ENCODE measurements at places on chromosomes 5 and 9.

DNA sequence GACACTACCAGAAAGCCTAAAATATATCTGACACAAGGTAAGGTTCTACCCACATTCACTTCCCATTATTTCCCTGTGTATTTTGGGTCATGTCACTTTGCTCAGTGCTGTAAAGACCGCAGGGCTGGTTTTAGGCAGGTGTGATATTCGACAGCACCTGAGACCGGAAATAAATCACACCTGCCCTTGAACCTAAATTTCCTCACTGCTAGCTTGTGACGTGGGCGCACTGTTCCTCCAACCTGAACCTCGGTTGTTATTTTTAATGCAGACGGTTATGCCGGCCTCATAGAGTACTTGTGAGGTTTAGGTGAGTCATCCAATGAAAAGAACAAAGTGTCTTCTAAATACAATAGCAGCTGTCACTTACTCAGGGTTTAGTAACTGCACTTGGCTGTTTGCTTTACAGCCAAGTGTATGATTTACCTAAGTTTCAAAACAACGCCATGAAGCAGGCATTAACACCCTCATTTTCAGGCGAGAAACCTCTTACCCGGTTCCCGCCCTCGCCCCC, 20.7 kb upstream of the ZNF782 start:
- H3K27me3 ChIP-seq, result peaks cover 28% of the 10 kb centered on the region
- peak overlapping the region; percentile 60 for H3K4me3 ChIP-seq
- peak overlapping the region; percentile 52 for H3K27ac ChIP-seq
- peaks cover 14% of the 10 kb centered on the region for H3K4me1 ChIP-seq
- no peaks in the 10 kb centered on the region for H3K36me3 ChIP-seq

DNA sequence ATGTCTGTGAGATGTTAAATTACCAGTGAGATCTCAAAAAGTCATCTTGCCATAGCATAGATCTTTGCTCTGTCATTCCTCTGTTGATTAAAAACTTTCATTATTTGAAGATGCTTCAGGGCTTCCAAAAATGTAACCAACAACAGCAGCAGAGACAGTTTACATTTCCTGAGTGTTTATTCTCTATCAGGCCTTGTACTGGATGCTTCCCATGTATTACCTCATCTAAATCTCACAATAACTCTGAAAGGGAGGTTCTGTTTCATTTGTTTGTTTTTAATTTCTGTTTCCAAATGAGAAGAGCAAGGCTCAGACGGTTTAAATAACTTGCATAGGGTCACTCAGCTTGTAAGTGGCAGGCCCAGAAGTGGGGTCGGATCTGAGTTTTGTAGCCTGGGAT, 45.2 kb downstream of the MRRF start:
- no peak for DNase-seq
- H3K4me3 ChIP-seq, result no peak overlapping the region
- H3K27ac ChIP-seq, result no peak overlapping the region
- H3K27me3 ChIP-seq, result no peaks in the 10 kb centered on the region
- H3K4me1 ChIP-seq, result no peaks in the 10 kb centered on the region
- peaks cover 70% of the 10 kb centered on the region for H3K36me3 ChIP-seq

DNA sequence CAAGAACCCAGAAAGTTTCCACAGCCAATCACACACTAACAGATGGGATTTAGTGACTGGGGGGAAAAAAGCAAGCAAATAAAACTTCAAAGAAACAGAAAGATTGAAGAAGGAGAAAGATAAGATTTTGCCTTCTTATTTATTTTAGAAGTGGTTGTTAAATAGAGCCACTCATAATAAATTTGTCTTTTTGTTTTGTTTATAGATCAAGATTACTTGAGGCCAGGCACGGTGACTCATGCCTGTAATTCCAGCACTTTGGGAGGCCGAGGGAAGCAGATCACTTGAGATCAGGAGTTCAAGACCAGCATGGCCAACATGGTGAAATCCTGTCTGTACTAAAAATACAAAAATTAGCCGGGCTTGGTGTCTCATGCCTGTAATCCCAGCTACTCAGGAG, 94.9 kb upstream of the RANBP3L start:
- H3K27me3 ChIP-seq, result no peaks in the 10 kb centered on the region
- no peak overlapping the region for H3K27ac ChIP-seq
- no peak for DNase-seq
- H3K36me3 ChIP-seq, result no peaks in the 10 kb centered on the region

GRCh38 chr5:147361441-147362175, 126.8 kb downstream of the STK32A start:
- DNase-seq, result no peak
- H3K27ac ChIP-seq, result no peak overlapping the region
- H3K27me3 ChIP-seq, result peaks cover 3% of the 10 kb centered on the region
- H3K4me3 ChIP-seq, result no peak overlapping the region
- H3K36me3 ChIP-seq, result no peaks in the 10 kb centered on the region

- DNase-seq, result peak; percentile 64
- H3K4me1 ChIP-seq, result peaks cover 21% of the 10 kb centered on the region
- no peak overlapping the region for H3K4me3 ChIP-seq
- peak overlapping the region; percentile 72 for H3K27ac ChIP-seq
Observed at GRCh38 chr9:76650692-76651091, 113.5 kb upstream of the PCA3 start.

GRCh38 chr5:33379757-33380156, 61.0 kb upstream of the TARS1 start:
- no peaks in the 10 kb centered on the region for H3K27me3 ChIP-seq
- no peak overlapping the region for H3K4me3 ChIP-seq
- no peak overlapping the region for H3K27ac ChIP-seq
- DNase-seq, result no peak
- no peaks in the 10 kb centered on the region for H3K4me1 ChIP-seq
- no peaks in the 10 kb centered on the region for H3K36me3 ChIP-seq

DNA sequence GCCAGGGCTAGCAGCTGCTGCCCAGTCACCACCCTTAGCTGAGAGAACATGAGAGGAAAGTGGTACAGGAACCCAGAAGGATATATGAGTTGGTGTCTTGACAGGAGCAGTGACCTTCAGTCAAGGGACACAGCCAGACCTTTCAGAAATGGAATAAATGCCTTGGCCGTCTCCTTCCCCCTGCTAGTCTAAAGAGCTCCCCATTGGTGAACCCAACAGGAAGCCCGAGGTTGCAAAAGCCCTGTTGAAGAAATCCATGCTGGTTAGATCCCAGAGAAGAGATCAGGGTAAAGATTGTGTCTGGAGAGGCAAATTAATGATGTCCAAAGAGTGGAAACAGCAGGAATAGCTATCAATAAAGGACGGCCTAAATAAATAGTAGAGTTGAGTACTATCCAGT, 244.5 kb downstream of the NR3C1 start:
- H3K27ac ChIP-seq, result no peak overlapping the region
- H3K4me1 ChIP-seq, result no peaks in the 10 kb centered on the region
- DNase-seq, result no peak
- H3K27me3 ChIP-seq, result no peaks in the 10 kb centered on the region
- H3K36me3 ChIP-seq, result no peaks in the 10 kb centered on the region

DNA sequence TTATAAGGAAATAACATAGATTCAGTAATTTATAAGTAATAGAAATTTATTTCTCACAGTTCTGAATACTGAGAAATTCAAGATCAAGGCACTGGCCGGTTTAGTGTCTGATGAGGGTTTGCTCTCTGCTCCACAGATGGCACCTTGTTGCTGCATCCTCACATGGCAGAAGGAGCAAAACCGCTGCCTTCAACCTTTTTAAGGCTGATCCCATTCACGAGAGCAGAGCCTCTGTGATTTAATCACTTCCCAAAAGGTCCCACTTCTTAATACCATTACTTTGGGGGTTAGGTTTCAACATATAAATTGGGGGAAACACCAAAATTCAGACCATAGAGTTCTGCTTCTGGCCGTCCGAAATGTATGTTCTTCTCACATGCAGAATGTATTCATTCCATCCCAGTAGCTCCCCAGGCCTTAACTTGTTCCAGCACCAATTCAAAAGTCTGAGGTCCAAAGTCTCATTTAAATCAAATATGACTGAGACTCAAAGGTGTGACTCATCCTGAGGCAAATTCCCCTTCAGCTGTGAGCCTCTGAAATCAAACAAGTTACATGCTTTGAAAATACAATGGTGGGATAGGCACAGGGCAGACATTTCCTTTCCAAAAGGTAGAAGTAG, 30.6 kb downstream of the BAAT start:
- H3K4me3 ChIP-seq, result no peak overlapping the region
- DNase-seq, result peak; percentile 86
- no peaks in the 10 kb centered on the region for H3K36me3 ChIP-seq
- H3K4me1 ChIP-seq, result peaks cover 29% of the 10 kb centered on the region
- H3K27ac ChIP-seq, result peak overlapping the region; percentile 89

GRCh38 chr5:147223948-147224791, 10.7 kb upstream of the STK32A start:
- H3K27me3 ChIP-seq, result peaks cover 3% of the 10 kb centered on the region
- no peak overlapping the region for H3K4me3 ChIP-seq
- no peaks in the 10 kb centered on the region for H3K4me1 ChIP-seq
- H3K36me3 ChIP-seq, result no peaks in the 10 kb centered on the region
- no peak for DNase-seq

GRCh38 chr9:125513668-125514413, 193.2 kb downstream of the MAPKAP1 start:
- H3K27ac ChIP-seq, result peak overlapping the region; percentile 20
- no peaks in the 10 kb centered on the region for H3K4me1 ChIP-seq
- no peaks in the 10 kb centered on the region for H3K36me3 ChIP-seq
- H3K4me3 ChIP-seq, result no peak overlapping the region

DNA sequence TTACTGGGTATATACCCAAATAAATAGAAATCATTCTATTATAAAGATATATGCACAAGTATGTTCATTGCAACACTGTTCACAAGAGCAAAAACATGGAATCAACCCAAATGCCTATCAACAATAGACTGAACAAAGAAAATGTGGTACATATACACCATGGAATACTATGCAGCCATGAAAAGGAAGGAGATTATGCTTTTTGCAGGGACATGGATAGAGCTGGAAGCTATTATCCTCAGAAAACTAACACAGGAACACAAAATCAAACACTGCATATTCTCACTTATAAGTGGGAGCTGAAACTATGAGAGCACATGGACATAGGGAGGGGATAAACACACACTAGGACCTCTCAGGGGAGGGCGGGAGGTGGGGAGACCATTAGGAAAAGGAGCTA, 298.4 kb upstream of the CDH9 start:
- H3K4me1 ChIP-seq, result no peaks in the 10 kb centered on the region
- no peak overlapping the region for H3K4me3 ChIP-seq
- no peak overlapping the region for H3K27ac ChIP-seq
- no peak for DNase-seq
- H3K36me3 ChIP-seq, result no peaks in the 10 kb centered on the region

GRCh38 chr5:154202379-154203260, 12.1 kb downstream of the GALNT10 start:
- no peaks in the 10 kb centered on the region for H3K27me3 ChIP-seq
- no peak for DNase-seq
- H3K27ac ChIP-seq, result no peak overlapping the region
- H3K4me1 ChIP-seq, result peaks cover 4% of the 10 kb centered on the region
- peaks cover 6% of the 10 kb centered on the region for H3K36me3 ChIP-seq
- no peak overlapping the region for H3K4me3 ChIP-seq

- H3K27ac ChIP-seq, result no peak overlapping the region
- H3K4me1 ChIP-seq, result no peaks in the 10 kb centered on the region
- DNase-seq, result no peak
- H3K27me3 ChIP-seq, result no peaks in the 10 kb centered on the region
Observed at GRCh38 chr5:145777445-145778063, 57.6 kb downstream of the PRELID2 start.

DNA sequence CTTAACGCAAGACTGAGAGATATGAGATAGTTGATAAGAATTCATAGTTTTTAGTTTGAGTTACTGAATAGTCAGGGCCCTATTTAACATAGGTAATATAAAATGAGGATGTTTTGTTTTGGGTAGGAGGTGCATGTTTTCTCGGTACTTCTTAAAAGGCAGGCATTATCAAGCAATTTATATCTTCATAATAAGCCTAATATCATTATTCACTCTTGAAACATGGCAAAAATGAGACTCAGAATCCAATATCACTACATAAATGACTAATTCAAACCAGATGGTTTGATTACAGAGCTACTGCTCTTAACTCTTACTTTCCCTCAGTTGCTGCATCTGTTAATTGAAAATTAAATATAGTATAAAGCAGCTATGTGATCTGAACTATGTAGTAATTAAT, 2038.7 kb downstream of the EFNA5 start:
- H3K4me1 ChIP-seq, result no peaks in the 10 kb centered on the region
- H3K4me3 ChIP-seq, result no peak overlapping the region
- no peak for DNase-seq
- no peak overlapping the region for H3K27ac ChIP-seq
- no peaks in the 10 kb centered on the region for H3K36me3 ChIP-seq

GRCh38 chr5:123371575-123372179, 51.5 kb downstream of the CEP120 start:
- H3K36me3 ChIP-seq, result peaks cover 14% of the 10 kb centered on the region
- no peak overlapping the region for H3K4me3 ChIP-seq
- H3K27ac ChIP-seq, result no peak overlapping the region
- no peaks in the 10 kb centered on the region for H3K4me1 ChIP-seq
- H3K27me3 ChIP-seq, result no peaks in the 10 kb centered on the region

GRCh38 chr5:23268136-23268535, 239.3 kb upstream of the PRDM9 start:
- no peaks in the 10 kb centered on the region for H3K4me1 ChIP-seq
- no peaks in the 10 kb centered on the region for H3K27me3 ChIP-seq
- H3K4me3 ChIP-seq, result no peak overlapping the region
- DNase-seq, result no peak
- H3K36me3 ChIP-seq, result no peaks in the 10 kb centered on the region
- no peak overlapping the region for H3K27ac ChIP-seq

GRCh38 chr5:171785517-171785916, at the start of gene SMIM23:
Gene SMIM23 (plus strand): TSS chr5:171785817. CDS start chr5:171785872, 55 bp downstream.
- no peaks in the 10 kb centered on the region for H3K36me3 ChIP-seq
- peaks cover 2% of the 10 kb centered on the region for H3K27me3 ChIP-seq

DNA sequence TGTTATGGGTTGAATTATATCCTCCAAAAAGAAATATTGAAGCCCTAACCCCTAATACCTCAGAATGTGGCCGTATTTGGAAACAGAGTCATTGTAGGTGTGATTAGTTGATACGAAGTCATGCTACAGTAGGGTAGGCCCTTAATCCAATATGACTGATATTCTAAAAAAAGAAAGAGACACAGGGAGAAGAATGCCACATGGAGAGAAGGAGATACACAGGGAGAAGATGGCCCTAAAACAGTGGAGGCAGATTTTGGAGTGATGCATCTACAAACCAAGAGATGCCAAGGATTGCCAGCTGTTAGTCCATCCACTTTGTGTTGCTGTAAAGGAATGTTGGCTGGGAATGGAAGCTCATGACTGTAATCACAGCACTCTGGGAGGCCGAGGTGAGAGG, 21.3 kb downstream of the ARRDC3 start:
- H3K4me3 ChIP-seq, result no peak overlapping the region
- no peak overlapping the region for H3K27ac ChIP-seq
- H3K36me3 ChIP-seq, result peaks cover 3% of the 10 kb centered on the region
- H3K4me1 ChIP-seq, result no peaks in the 10 kb centered on the region
- no peaks in the 10 kb centered on the region for H3K27me3 ChIP-seq
- no peak for DNase-seq

DNA sequence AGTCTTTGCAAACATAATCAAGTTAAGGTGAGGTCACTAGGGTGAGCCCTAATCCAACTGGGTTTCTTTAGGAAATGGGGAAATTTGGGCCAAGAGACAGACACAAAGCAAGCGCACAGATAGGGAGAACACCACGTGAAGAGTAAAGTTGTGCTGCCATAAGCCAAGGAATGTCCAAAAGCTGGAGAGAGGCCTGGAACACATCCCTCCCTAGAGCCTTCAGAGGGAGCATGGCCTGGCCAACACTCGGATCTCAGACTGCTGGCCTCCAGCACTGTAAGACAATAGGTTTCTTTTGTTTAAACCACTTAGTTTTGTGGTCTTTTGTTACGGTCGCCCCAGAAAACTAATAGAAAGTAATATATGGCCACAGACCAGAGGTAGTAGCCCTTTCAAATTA, 8.1 kb upstream of the ROR2 start:
- H3K4me3 ChIP-seq, result no peak overlapping the region
- no peaks in the 10 kb centered on the region for H3K27me3 ChIP-seq
- no peaks in the 10 kb centered on the region for H3K4me1 ChIP-seq
- no peaks in the 10 kb centered on the region for H3K36me3 ChIP-seq
- no peak overlapping the region for H3K27ac ChIP-seq
